GM23338 (cell line): ENCODE measurements at places on chromosomes 1 and 21.

DNA sequence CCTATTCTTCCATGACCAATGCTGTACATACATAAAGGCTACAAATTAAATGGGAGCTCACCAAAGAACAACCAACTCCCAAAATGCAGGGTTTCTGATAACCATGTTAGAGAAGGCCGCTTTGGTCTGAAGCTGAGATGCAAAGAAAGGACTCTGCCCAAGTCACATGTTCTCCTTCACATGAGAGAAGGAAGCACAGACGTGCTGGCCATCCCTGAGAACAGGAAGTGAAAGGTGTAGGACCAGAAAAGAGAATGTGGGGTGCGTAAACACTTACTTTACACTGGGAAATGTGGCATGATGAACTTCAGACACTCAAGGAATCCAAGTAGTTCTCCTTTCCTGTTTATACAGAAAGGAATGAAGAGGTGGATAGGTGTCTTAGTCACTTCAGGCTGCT is 31.7 kb upstream of the TADA1 start:
- DNase-seq, result no peak
- 0 out of 2 replicates have a peak, but pooled peaks cover 3% of the 10 kb centered on the region for H3K36me3 ChIP-seq
- no peaks in the 10 kb centered on the region for H3K4me1 ChIP-seq
- H3K27ac ChIP-seq, result no peak overlapping the region

GRCh38 chr1:29502911-29503840 is 266.9 kb downstream of the PTPRU start:
- H3K27me3 ChIP-seq, result no peaks in the 10 kb centered on the region
- no peak overlapping the region for H3K27ac ChIP-seq
- no peak overlapping the region for H3K4me3 ChIP-seq
- H3K36me3 ChIP-seq, result no peaks in the 10 kb centered on the region

DNA sequence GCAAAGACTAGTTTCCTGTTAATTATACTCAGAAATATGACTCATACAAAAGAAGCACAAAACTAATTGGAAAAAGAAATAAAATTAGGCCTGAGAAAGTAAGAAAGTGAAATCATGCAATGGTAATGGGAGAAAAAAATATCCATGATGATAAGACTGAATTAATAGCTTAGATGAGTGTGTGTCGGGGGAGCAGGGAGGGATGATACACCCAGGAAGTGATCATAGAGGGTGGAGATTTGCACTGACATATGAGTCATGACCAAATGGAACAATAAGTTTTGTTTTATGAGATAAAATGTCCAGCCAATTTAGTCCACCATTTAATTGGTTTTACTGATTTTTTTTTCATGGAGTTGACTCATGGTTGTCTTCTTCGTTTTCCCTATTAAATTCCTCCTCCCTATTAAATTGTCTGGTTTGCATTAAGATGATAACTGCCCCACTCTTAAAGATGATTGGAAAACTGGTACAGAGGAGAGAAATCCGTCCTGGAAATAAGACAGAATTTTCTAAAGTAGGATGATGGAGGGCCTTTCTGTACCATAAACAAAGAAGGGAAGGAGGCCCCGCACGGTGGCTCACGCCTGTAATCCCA is 111.7 kb upstream of the KCNJ6 start:
- H3K4me1 ChIP-seq, result no peaks in the 10 kb centered on the region
- H3K27me3 ChIP-seq, result no peaks in the 10 kb centered on the region
- H3K4me3 ChIP-seq, result no peak overlapping the region
- no peak for DNase-seq

DNA sequence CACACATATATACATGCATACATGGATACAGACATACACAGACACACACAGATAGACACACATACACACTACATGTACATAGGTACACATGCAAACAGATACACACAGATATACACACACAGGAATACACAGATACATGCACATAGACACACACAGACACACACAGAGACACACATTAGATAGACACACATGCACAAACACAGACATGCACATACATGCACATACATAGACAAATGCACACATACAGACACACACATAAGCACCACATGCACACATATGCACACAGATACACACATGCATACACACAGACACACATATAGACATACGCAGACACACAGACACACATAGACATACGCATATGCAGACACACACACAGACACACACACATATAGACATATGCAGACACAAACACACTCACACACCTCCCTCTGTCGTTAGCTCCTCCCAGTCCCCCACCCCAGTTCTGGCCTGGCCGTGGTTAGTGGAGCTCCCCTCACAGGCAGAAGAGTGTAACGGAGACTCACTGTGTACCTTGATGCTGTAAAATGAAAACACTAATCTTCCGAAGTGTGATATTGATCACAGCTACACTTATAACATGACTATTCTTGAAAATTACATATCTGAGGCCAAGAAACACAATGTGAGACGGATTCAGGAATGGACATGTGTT is 7.6 kb downstream of the UBASH3A start:
- no peaks in the 10 kb centered on the region for H3K4me1 ChIP-seq
- no peak overlapping the region for H3K4me3 ChIP-seq
- no peak overlapping the region for H3K27ac ChIP-seq
- peak; percentile 56 for DNase-seq

GRCh38 chr21:45427331-45428271 is 22.6 kb downstream of the COL18A1 start:
- peak; percentile 71 for DNase-seq
- peaks cover 18% of the 10 kb centered on the region for H3K4me1 ChIP-seq
- H3K27ac ChIP-seq, result peak overlapping the region; percentile 50; the same call in 1 of the 2 replicates
- H3K36me3 ChIP-seq, result no peaks in the 10 kb centered on the region
- no peaks in the 10 kb centered on the region for H3K27me3 ChIP-seq

DNA sequence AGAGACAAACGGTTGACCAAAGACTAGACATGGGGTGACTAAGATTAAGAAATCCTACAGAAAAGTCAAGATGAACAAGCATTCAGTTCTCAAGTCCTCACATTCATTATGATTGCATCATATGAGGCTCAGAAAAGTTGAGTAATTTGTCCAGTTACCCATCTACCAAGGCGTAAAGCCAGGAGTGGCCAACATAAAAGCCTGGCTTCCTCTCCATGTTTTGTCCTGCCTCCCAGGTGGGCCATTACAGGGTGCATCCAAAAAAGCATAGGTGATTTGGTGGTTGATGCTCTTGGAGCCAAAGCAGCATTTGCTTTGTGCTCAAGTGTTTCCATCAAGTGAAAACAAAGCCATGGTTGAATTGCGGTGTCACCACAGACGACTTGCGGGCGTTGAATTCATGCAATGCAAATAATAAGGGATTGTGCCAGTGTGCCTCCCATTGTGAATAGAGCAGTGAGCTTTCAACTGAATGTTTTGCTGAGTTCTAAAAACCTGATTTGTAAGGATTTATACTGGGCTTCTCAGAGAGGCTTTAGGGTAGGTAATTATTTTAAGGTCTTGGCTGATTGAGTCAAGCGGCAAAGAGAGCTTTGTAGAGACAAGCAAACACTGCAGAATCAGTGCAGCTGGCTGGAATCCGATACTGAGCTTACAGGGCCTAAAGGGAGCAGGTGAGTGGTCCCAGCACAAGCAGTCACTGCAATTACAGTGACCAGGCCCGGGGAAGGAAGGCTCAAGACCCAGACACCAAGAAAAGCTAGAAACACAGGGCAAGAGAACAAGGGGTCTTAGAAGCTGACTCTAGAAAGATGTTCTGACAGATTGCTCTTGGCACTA is 54.1 kb downstream of the KCNJ15 start:
- no peaks in the 10 kb centered on the region for H3K27me3 ChIP-seq
- no peaks in the 10 kb centered on the region for H3K4me1 ChIP-seq
- no peak for DNase-seq
- no peak overlapping the region for H3K27ac ChIP-seq
- no peaks in the 10 kb centered on the region for H3K36me3 ChIP-seq

GRCh38 chr1:202562444-202563060 is 147.7 kb downstream of the SYT2 start:
- H3K27me3 ChIP-seq, result no peaks in the 10 kb centered on the region
- DNase-seq, result no peak
- peaks cover 38% of the 10 kb centered on the region for H3K4me1 ChIP-seq
- H3K4me3 ChIP-seq, result no peak overlapping the region
- peak overlapping the region; percentile 6; the same call in 1 of the 2 replicates for H3K27ac ChIP-seq
